ENCODE measurements at places on chromosomes 3 and 15. TPM values are rescaled to one million over a fixed set of nuclear protein-coding genes. Genes with fewer than 3 reads are reported as not detected.

The HTR3E gene
- total RNA-seq, result not detected

The ZIC1 gene
- not detected for total RNA-seq

The LMAN1L gene
- total RNA-seq, result 23.5 TPM

The KLHL6 gene
- total RNA-seq, result 0.87 TPM

The IDH2 gene
- 1,172 TPM for total RNA-seq

The IGSF11 gene
- total RNA-seq, result 1.6 TPM

The EIF5A2 gene
- 10.2 TPM for total RNA-seq

The NDN gene
- total RNA-seq, result 35.5 TPM

The XCR1 gene
- total RNA-seq, result not detected

The RLBP1 gene
- total RNA-seq, result not detected

The DYNC1LI1 gene
- 53.5 TPM for total RNA-seq

The GCNT3 gene
- not detected for total RNA-seq

The POLQ gene
- 0.79 TPM for total RNA-seq

The CACNA1D gene
- 1.0 TPM for total RNA-seq

The LRRC31 gene
- not detected for total RNA-seq

The MST1R gene
- total RNA-seq, result 2.3 TPM

The ATP11B gene
- total RNA-seq, result 32.3 TPM

The POLR2H gene
- 26.0 TPM for total RNA-seq

The CLDN1 gene
- 1.4 TPM for total RNA-seq

The UPK1B gene
- 0.77 TPM for total RNA-seq

The SPINK8 gene
- not detected for total RNA-seq

The CAND2 gene
- 69.2 TPM for total RNA-seq

The MEGF11 gene
- total RNA-seq, result not detected

The CFAP100 gene
- not detected for total RNA-seq

The HRH1 gene
- total RNA-seq, result 1.4 TPM

The CLDN16 gene
- total RNA-seq, result not detected

The RGMA gene
- total RNA-seq, result 27.0 TPM

The TRNT1 gene
- 12.6 TPM for total RNA-seq

The UBE2E1 gene
- 66.0 TPM for total RNA-seq

The WNT5A gene
- 4.2 TPM for total RNA-seq

The ECE2 gene
- not detected for total RNA-seq

The RPL14 gene
- total RNA-seq, result 1,099 TPM

The CPB1 gene
- not detected for total RNA-seq

The EPHB3 gene
- total RNA-seq, result 1.6 TPM

The RPL35A gene
- total RNA-seq, result 751 TPM

The FANCD2OS gene
- total RNA-seq, result not detected

The CYP8B1 gene
- not detected for total RNA-seq

The SPSB4 gene
- total RNA-seq, result 5.3 TPM

The RPS27L gene
- 157 TPM for total RNA-seq

The OR5H2 gene
- not detected for total RNA-seq

The FBXW12 gene
- not detected for total RNA-seq

Data from left ventricle myocardium superior (tissue), 1 donor.